Activated naive CD4-positive, alpha-beta T cell treated with anti-CD3 and anti-CD28 coated beads, Interleukin-2, amount 50 U/mL, for 16 hours (primary cell): ENCODE measurements at places on chromosomes 4 and X.

- DNase-seq = no peak
Observed at GRCh38 chr4:16075061-16075460, 8.8 kb downstream of the PROM1 start.

- DNase-seq = no peak
Observed at GRCh38 chrX:23879380-23880090, 28.2 kb downstream of the APOO start.

DNA sequence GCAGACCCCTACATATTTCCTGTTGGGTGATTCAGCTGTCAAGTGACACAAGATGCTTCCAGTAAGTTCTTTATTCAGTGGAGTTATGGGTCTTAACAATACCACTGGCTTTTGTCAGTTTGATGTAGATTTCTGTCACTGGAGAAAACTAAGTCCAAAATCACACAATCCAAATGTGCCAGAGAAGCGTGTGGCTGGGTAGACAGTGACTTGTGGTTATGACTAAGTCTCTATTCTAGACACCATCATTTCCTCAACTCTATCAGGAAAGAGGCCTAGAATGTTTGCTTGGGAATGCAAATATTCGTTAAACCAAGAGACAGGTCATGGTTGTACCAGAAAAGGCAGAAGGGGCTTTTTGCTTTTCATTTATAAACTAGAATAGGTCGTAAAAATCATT, 54.4 kb upstream of the HS3ST1 start:
- no peak for DNase-seq

- no peak for DNase-seq
Observed at GRCh38 chrX:110699109-110699508, 96.5 kb downstream of the CHRDL1 start.

DNA sequence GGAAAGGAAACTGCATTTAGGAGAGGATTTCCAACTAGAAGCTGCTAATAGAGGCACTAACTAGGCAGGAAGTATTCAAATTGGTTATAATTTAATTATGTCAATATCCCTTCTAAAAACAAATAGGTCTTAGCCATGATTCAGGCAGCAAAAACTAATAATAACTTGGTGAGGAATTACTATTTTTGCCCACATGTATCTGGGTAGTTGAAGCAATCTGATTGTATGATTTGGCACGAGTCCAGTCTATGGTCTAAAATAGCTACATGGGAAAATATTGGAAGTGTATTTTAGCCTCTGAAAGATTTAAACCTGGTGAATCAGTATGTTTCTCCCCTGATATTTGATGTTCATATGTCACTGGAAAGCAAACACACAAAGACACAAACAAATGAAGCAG, 62.2 kb downstream of the MFAP3L start:
- DNase-seq = no peak

- no peak for DNase-seq
Observed at GRCh38 chrX:137342969-137343368, 223.0 kb upstream of the ZIC3 start.

DNA sequence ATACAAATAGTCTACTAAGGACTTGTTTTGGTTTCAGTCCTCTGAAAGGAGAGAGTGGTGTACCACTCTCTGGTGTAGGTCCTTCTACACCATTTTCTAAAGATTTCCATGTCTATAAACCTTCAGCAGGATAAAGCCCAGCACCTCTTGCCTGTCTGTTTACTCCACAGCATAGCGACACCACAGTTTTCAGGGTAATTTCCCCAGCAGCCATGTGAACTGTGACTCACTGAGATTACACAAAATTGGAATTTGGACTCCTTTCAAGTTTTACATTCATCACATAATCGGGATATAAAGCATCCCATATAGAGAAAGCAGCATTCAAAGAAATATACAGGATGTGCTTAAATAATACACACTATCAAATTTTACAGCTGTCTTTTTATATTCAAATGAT, 229.6 kb downstream of the PRDM5 start:
- DNase-seq = no peak

- no peak for DNase-seq
Observed at GRCh38 chr4:101710806-101711205, 79.7 kb upstream of the BANK1 start.

- DNase-seq = peak; percentile 69
Observed at GRCh38 chr4:15003401-15003890, 1.2 kb downstream of the CPEB2 start.

DNA sequence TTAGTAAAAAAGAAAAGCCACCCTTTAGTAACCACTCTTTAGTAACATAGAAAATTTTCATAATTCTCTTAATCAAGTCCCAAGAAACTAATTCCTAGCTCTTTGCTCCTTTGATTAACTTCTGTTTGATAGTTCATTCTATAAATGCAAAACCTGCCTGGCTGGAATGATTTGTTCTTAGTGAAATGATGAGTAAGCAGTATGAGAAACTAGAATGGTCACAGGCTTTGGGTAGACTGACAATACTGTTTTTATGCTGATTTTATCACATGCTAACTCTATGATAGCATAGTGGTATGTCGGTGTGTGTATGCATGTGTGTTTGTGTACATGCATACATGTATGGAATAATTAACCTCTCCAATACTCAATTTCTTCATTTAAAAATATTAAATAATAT, 81.2 kb downstream of the SYTL5 start:
- DNase-seq = no peak

GRCh38 chr4:123945301-123945700, 548.7 kb downstream of the SPRY1 start:
- no peak for DNase-seq

- no peak for DNase-seq
Observed at GRCh38 chrX:103656617-103657016, 27.8 kb downstream of the TCEAL1 start.

GRCh38 chr4:144723471-144723870, 77.5 kb downstream of the HHIP start:
- DNase-seq = no peak

DNA sequence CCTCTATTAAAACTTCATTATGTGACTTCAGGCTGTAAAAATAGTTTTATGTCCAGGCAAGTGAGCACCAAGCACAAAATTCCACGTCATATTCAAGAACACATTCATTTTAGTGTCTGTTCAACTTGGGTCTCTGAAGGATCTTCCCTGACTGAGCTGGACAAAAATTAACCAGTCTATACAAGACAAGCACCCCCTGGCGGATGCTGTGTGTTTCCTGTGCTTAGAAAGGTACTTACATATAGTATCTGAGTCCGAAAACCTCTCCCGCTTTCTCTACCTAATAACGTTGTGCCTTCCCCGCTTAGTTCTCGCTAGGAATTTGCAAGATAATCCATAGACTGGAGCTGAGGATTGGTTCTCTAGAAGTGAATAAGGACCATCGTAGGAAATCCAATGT, 2214.5 kb upstream of the TENM3 start:
- no peak for DNase-seq

DNA sequence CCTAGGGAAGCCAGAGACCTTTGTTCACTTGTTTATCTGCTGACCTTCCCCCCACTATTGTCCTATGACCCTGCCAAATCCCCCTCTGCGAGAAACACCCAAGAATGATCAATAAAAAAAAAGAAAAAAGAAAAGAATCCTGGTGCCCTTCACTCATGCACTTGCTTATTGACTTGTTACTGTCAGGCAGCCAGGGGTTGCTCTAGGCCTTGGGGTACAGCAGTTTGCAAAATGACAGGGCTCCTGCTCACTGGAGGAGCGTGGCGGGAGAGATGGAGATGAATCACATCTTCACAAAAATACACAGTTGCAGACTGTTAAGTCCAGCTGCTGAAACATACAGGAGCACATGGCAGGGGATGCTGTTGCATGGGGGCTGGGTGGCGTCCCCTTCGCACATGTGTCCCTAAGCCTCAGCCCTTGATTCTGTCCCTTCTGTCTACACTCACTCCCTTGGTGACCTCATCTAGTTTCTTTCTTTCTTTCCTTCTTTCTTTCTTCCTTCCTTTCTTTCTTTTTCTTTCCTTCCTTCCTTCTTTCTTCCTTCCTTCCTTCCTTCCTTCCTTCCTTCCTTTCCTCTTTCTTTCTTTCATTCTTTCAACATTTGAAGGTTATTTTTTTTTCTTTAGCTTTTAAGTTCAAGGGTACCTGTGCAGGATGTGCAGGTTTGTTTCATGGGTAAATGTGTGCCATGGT, 16.9 kb upstream of the TMEM271 start:
- DNase-seq = no peak

DNA sequence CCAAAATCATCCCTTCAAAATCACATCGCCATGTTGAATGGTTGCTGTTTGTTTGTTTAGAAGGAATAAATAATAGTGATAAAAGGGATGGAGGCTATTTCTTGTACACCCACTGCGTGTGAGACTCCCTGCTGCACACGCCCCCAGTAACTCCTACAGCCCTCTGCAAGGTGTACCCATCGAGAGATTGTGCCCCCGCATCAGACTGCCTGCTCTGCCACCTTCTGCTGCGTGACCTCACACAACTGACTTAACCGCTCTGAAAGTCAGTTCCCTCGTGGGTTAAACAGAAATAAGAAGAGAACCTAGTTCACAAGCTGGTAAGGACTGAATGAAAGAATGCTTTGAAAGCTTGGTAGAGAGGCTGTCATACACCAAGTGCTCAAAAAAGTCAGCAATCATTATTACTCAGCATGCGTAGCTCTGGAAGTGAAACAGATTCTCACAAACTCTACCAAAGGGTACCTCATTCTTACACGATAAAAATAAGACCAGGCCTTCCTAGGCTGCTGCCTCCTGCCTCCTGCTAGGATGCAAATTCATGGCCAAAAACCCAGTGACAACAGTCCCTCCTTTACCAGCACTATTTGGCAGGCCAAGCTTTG, 147.1 kb downstream of the CPEB2 start:
- DNase-seq = no peak

DNA sequence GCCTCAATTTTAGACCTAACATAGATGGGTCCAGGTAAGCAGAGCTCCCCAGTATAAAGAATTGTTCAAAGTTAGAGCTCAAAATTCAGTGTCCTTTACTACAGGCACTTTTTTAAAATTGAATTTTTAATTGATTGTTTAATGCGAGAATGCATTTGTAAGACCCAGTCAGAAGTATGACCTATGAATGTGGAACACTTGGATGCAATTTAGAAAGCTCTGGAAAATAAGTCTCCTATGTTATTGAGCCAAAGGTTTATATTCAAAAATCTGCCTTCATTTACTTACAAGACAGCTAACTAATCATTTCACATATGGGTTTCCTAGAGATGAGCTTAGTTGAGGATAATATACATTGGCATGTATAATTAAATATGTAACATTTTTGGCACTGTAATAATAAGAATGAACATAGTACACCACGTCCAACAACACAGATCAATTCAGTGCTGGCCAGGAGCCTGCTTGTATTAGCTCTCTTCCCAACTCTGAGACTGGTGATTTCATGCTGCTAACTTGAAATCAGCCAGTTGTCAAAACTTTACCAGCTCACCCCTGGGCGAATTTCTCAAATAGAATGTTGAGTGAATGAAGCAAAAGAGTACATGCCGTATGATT, 197.2 kb upstream of the NPY2R start:
- DNase-seq = no peak

- no peak for DNase-seq
Observed at GRCh38 chr4:80462621-80463091, 127.1 kb downstream of the CFAP299 start.

DNA sequence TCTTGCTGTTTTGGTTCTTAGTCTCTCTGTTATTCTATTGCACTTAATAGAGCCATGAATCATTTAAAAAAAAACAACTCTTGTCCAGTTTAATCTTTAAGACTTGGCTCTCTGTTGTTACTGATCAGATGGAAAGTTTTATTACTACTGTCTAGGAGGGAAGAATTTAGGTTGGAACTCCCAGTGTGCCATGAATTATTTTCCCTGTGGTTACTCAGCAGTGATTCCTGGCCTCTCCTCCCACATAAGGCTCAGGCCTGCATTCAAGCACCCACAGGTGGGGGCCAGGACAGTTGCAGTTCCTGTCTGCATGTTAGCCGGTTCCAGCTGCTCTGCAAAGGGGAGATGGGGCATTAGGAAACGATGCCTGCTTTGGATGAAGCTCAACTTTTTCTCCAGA, 29.8 kb upstream of the ESX1 start:
- no peak for DNase-seq

- no peak for DNase-seq
Observed at GRCh38 chr4:26458157-26458561, 32.1 kb downstream of the CCKAR start.

DNA sequence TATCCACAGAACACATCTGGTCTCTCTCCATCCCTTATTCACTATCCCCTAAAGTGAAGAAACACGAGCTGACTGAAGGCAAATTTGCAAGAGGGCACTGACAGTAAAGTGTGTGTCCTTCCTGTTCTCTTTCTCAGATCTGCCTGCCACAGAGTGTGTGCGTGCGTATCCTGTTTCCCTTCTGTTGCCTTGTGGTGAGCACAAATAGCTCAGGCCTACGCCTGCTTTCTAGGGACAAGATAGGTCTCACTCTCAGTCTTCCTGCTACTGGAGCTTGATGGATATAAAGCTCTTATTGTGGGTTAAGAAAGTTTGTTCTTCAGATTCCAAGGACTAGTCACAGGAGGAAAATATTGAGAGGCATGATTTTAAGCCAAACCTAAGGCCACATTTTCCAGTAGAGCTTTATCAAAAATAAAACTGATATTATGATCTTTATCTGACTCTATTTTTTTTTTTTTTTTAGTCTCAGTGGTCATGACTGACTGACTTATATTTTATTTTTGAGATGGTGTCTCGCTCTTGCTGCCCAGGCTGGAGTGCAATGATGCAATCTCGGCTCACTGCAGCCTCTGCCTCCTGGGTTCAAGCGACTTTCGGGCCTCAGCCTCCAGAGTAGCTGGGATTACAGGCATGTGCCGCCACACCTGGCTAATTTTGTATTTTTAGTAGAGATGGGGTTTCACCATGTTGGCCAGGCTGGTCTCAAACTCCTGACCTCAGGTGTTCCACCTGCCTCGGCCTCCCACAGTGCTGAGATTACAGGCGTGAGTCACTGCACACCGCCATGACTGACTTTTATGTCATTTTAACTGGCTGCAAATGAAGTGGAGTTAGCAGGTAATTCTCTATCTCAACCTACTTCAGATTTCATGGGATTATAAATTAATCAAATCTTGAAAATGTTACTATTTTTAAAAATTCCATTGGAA, 140.3 kb upstream of the SH3RF1 start:
- DNase-seq = peak; percentile 21

DNA sequence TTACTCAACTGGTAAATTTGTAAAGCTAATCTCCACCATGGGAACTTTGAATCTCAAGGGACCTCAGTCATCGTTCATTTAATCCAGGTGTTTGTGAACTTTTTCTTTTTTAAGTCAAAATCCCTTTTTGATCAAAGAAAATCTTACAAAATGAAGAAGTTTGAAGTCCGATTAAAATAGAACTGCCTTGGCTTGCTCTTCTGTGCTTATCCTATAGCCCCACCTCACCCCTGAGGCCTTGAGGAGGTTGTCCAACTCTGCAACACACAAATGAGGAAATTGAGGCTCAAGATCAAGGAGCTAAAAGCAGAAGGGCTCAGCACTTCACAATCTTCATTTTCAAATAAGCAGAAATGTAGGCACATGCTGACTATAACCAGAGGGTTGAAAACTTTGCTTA, 240.3 kb upstream of the SFRP2 start:
- DNase-seq = no peak

GRCh38 chrX:635428-636090, 5.0 kb downstream of the SHOX start:
- DNase-seq = no peak

- DNase-seq = no peak
Observed at GRCh38 chr4:187171706-187172339, 448.2 kb upstream of the FAT1 start.
